Activated CD4-positive, alpha-beta memory T cell treated with anti-CD3 and anti-CD28 coated beads, Interleukin-2, amount 10 ng/mL, durations not matched to agents 7 days and 5 days (primary cell): ENCODE measurements at places on chromosomes 3 and 15. TPM values are rescaled to one million over a fixed set of nuclear protein-coding genes. Genes with fewer than 3 reads are reported as not detected.
A peak's percentile ranks its signal among the peaks of the same experiment; 100 is the strongest.

The HRG gene
- total RNA-seq = not detected

The ARHGAP31 gene
- 3.7 TPM for total RNA-seq

The TICRR gene
- total RNA-seq = 18.2 TPM

The SOX14 gene
- total RNA-seq = not detected

The GOLGA6A gene
- total RNA-seq = not detected

DNA sequence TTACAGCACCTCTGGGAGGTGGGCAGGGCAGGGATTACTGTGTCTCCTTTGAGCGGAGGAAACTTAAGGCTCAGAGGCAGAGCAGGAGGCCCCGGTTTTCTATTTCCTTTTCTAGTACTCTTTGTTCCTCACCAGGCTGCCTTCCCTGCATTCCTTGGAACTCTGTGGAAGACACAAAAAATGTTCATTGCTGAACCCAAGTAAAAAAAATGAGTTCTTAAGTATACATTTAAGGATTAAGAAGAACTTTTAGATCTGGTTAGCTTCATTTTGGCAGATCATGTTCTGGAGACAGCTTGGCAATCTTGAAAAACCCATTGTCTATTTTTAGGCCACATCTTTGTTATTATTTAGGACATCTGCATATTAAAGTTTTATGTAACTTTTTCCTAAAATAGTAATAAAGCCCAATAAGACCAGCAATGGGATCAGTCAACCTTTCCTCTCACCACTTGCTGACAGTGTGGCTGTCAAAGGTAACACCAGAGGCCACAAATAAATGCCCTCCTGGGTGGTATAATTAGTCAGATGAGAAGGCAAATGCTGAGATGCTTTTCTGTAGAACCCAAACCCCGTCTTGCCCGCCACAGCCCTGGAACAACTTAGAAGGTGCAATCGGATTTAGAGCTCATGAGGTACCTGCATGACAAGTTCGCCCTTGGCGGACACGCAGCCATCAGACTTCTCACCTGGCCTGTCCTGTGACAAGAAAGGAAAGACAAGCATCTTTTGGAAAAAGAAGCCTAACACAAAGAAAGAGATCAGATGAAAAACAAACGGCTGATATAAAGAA is 97.2 kb downstream of the DGKG start:
- peaks cover 12% of the 10 kb centered on the region for H3K27me3 ChIP-seq
- peaks cover 1% of the 10 kb centered on the region for H3K4me1 ChIP-seq
- no peak overlapping the region for H3K27ac ChIP-seq
- H3K36me3 ChIP-seq = no peaks in the 10 kb centered on the region
- H3K4me3 ChIP-seq = no peak overlapping the region

- no peak for DNase-seq
- H3K27me3 ChIP-seq = peaks cover 29% of the 10 kb centered on the region
- no peaks in the 10 kb centered on the region for H3K4me1 ChIP-seq
Observed at GRCh38 chr3:139312959-139313358, 30.9 kb upstream of the MRPS22 start.

DNA sequence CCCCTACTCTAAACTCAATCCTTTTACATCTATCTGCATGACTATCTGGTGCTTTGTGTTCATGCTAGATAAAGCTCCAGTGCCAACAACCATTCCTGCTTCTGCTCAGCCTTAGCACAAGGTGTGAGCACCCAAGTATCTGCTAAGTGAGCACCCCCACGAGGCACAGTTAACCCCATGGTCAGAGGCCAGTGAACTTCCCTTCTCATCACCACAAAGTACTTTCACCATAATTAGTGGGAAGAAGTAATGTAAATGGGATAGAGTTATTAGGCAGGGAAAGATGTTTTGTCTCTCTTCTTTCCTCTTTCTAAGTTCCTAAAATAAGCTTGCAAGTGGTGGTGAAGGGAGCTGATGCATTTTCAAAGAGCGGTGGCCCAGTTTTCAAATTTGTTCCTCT is 96.4 kb downstream of the ANO10 start:
- H3K27ac ChIP-seq = no peak overlapping the region
- H3K36me3 ChIP-seq = peaks cover 11% of the 10 kb centered on the region
- H3K4me1 ChIP-seq = peaks cover 2% of the 10 kb centered on the region
- H3K27me3 ChIP-seq = no peaks in the 10 kb centered on the region
- no peak for DNase-seq
- no peak overlapping the region for H3K4me3 ChIP-seq

DNA sequence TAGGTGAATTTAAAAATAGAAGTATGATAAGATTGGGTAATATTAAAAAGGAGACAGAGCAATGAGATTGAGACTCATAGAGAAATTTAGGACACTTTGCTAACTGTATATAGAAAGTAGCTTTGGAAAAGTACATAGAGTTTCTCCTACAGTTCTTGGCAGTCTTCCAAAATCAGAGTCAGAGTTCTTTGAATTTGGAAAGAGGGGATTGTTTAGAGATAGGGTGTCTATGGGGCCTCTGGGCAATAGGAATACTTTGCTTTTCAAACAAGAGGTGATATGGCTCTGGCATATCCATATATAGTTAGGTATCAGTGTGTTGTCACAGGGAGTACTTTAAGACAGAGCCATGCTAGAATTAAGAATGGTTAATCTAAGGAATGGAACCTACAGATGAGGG is 477.1 kb upstream of the KCNMB2 start:
- no peak overlapping the region for H3K27ac ChIP-seq
- no peaks in the 10 kb centered on the region for H3K4me1 ChIP-seq
- H3K4me3 ChIP-seq = no peak overlapping the region
- DNase-seq = no peak

GRCh38 chr3:168722091-168722490 is 626.4 kb upstream of the GOLIM4 start:
- no peak for DNase-seq
- no peak overlapping the region for H3K27ac ChIP-seq
- H3K36me3 ChIP-seq = no peaks in the 10 kb centered on the region
- H3K4me1 ChIP-seq = no peaks in the 10 kb centered on the region

- H3K27me3 ChIP-seq = no peaks in the 10 kb centered on the region
- H3K36me3 ChIP-seq = no peaks in the 10 kb centered on the region
Observed at GRCh38 chr3:175818811-175819464, 959.8 kb downstream of the NAALADL2 start.

DNA sequence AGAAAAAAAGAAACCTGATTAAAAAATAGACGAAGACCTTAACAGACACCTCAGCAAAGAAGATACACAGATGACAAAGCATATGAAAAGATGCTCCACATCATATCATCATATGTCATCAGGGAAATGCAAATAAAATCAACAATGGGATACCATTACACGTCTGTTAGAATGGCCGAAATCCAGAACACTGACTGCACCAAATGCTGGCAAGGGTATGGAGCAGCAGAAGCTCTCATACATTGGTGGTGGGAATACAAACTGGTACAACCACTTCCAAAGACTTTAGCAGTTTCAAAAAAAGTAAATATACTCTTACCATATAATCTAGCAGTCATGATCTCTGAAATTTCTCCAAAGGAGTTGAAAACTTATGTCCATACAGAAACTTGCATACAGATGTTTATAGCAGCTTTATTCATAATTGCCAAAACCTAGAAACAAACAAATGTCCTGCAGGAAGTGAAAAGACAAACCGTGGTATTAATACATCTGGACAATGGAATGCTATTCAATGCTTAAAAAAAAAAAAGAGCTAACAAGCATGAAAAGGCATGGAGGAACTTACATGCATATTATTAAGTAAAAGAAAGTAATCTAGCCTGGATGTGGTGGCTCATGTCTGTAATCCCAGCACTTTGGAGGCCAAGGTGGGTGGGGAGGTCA is 107.4 kb downstream of the HES1 start:
- no peak overlapping the region for H3K27ac ChIP-seq
- peaks cover 54% of the 10 kb centered on the region for H3K27me3 ChIP-seq
- no peaks in the 10 kb centered on the region for H3K4me1 ChIP-seq
- peaks cover 2% of the 10 kb centered on the region for H3K36me3 ChIP-seq
- H3K4me3 ChIP-seq = no peak overlapping the region
- DNase-seq = no peak

GRCh38 chr3:9912294-9912935 is 4.5 kb upstream of the IL17RC start:
- no peak overlapping the region for H3K4me3 ChIP-seq
- H3K27ac ChIP-seq = no peak overlapping the region
- peaks cover 14% of the 10 kb centered on the region for H3K27me3 ChIP-seq
- peaks cover 4% of the 10 kb centered on the region for H3K36me3 ChIP-seq
- peak; percentile 28 for DNase-seq

- H3K27me3 ChIP-seq = no peaks in the 10 kb centered on the region
- H3K4me3 ChIP-seq = no peak overlapping the region
- H3K4me1 ChIP-seq = peaks cover 23% of the 10 kb centered on the region
- DNase-seq = no peak
Observed at GRCh38 chr3:49346797-49347251, 7.0 kb upstream of the USP4 start.

DNA sequence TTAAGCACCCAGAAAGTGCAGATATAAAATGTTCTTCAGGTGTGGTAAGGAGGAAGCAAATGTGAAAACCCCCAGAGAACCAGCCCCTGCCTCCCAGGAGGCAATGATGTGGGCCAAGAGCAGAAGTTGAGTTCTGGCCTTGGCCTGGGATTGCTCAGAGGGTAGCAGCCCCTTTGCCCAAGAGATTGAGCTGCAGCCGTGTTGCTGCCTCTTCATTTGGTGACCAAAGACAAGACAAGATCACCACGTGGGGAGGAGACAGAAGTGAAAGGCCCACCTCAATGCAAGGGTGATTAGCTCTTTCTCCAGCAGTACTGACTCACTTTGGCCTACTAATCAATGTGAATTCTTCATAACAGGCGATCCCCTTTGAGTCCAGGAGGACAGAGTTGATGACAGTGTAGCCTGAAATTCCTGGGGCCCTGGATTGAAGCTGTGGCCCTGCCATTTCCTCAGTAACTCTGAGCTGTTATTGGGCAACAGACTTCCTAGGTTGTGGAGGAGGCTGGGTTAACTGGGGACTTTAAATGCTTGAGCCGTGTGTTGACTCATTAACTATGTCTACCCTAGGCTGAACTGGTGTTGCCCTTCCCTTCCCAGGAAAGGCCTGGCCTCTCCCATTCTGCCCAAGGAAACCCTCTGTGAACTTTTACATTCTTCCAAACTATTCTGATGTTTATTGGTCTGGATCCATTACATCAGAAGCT is 86.5 kb downstream of the ST6GAL1 start:
- peaks cover 69% of the 10 kb centered on the region for H3K36me3 ChIP-seq
- DNase-seq = no peak
- no peak overlapping the region for H3K27ac ChIP-seq
- H3K4me1 ChIP-seq = peaks cover 64% of the 10 kb centered on the region

- no peaks in the 10 kb centered on the region for H3K27me3 ChIP-seq
- DNase-seq = no peak
- H3K4me3 ChIP-seq = no peak overlapping the region
- no peaks in the 10 kb centered on the region for H3K36me3 ChIP-seq
Observed at GRCh38 chr3:4107430-4107829, 195.7 kb upstream of the SETMAR start.

- no peaks in the 10 kb centered on the region for H3K36me3 ChIP-seq
- no peak for DNase-seq
- H3K4me3 ChIP-seq = no peak overlapping the region
- peaks cover 23% of the 10 kb centered on the region for H3K4me1 ChIP-seq
- H3K27ac ChIP-seq = no peak overlapping the region
- H3K27me3 ChIP-seq = no peaks in the 10 kb centered on the region
Observed at GRCh38 chr15:63888146-63888545, 54.4 kb upstream of the HERC1 start.

DNA sequence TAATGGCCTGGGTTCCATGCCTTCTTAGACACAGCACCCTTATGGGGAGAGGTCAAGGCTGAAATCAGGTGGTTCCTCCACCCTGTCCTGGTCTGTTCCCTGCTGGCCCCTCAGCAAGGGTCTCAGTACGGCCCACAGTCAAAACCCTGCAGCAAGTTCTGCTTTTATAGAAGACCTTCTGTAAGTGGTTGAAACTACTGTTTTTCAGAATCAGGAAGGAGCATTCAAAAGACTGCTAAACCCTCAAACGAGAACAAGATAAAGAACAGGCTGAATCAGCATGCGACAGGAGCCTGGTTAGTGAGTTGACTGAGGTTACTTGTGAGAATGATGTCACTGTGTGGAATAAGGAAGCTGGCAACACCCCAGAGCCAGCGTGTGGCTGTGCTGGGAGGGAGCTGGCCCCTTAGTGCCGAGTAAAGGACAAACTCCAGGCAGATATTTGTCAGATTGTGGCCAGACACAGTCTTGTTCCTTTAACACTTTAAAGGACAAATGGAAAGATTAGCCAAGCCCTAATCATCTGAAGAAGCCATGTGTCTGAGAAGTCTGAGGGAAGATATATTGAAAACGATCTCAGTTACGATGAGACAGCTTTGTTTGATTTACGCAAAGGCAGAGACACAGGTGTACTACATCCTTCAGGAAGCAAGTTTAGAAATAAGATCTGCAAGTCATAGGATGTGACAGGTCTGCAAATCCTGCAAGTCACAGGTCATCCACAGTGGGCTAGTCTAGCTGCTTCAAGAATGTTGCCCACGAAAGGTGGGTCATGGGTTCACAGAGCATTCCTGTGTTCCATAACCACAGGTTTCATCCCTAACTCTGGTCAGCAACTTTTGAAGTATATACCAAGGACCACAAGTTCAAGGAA is 54.0 kb downstream of the B3GNT5 start:
- H3K27ac ChIP-seq = no peak overlapping the region
- H3K4me3 ChIP-seq = no peak overlapping the region
- DNase-seq = peak; percentile 50
- H3K36me3 ChIP-seq = peaks cover 21% of the 10 kb centered on the region
- H3K27me3 ChIP-seq = no peaks in the 10 kb centered on the region

DNA sequence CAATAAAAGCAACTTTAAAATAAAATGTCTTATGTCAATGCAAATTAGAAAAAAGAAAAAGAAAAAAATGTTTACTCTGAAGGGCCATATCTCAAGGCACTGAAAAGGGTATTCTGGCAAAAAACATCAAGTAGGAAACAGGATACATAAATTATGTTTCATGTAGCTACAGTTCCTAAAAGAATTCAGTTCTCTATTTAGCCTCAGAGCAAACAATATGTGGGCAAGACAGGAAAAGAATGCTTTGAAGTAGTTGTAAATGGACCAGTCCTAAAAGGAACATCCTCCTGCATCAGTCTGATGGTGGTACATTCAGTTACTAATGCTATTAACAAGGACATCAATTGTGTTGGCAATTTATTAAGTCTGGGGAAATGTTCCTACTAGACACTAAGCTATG is 8.1 kb downstream of the COMMD2 start:
- peaks cover 62% of the 10 kb centered on the region for H3K36me3 ChIP-seq
- H3K27ac ChIP-seq = no peak overlapping the region
- H3K4me3 ChIP-seq = no peak overlapping the region

DNA sequence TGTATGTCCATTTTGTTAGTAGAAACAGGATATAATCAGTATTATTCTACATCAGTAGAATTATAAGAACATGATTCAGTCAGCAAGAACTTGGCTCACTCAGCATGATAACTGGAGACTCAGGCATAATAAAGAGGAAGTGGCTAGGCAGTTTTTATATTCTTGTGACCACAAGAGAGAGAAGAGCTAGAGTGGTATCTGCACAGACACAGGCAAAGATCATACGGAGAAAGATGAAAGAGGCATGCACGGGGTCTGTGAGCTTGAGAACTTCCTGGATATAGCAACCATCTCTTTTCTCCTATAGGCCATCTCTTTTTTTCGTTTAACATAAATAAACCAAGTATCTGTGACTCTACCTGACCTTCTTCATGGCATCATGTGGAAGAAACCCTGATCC is 46.8 kb downstream of the MYO5A start:
- DNase-seq = peak; percentile 65
- peak overlapping the region; percentile 67 for H3K27ac ChIP-seq
- H3K4me1 ChIP-seq = peaks cover 64% of the 10 kb centered on the region
- peak overlapping the region; percentile 11 for H3K4me3 ChIP-seq

- no peaks in the 10 kb centered on the region for H3K27me3 ChIP-seq
- H3K4me1 ChIP-seq = peaks cover 47% of the 10 kb centered on the region
- DNase-seq = no peak
- peaks cover 10% of the 10 kb centered on the region for H3K36me3 ChIP-seq
- H3K27ac ChIP-seq = no peak overlapping the region
Observed at GRCh38 chr3:197796087-197796486, 5.0 kb downstream of the LRCH3 start.
